ENCODE measurements at places on chromosomes 16 and 17.
A peak's percentile ranks its signal among the peaks of the same experiment; 100 is the strongest.

GRCh38 chr16:24858219-24859041 is 12.7 kb downstream of the SLC5A11 start:
- no peak for DNase-seq

DNA sequence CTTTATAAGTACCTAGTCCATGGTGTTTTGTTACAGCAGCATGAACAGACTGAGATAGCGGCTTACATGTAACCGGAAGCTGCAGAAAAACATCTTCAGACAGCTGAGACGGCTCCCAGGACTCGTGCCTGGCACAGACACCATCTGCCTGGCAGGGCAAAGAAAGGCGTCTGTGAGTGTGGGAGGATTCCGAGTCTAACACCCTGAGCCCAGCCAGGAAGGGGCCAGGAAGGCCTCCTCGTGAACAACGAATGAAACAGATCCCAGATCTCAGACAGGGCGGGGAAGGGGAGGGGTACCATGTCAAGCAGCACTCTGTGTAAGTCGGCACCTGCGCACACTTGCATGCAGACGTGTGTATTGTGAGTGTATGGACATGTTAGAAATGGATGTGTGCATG is 4.4 kb upstream of the CSNK1D start:
- no peak for DNase-seq

- no peak for DNase-seq
Observed at GRCh38 chr16:68230176-68230571, 5.8 kb downstream of the ESRP2 start.

GRCh38 chr17:59365383-59365981 is 34.0 kb downstream of the YPEL2 start:
- no peak for DNase-seq

- no peak for DNase-seq
Observed at GRCh38 chr16:58345574-58346354, 46.5 kb upstream of the GINS3 start.

DNA sequence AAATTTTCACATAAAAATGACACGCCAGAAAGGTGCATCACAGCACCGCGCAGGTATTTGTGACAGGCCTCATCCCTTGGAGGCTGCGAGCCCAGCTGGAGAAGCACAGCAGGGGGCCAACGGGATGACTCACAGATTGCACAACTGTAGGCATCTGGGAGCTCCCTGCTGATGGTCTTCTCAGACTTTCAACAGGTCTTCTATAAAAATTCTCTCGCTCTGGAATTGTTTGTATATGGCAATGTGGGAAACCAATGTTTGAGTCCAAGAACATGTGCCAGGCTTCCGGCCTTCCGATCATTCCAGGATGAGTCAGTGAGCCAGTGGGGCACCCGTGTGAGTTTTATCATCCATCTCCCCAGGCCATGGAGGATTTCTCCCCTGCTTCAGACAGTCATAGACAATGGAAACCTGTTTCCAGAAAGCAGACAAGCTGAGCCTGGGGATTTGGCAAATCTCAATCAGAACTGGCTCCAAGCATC is 24.1 kb upstream of the ADORA2B start:
- no peak for DNase-seq

- DNase-seq, result no peak
Observed at GRCh38 chr17:30224419-30224960, 11.0 kb downstream of the SLC6A4 start.

DNA sequence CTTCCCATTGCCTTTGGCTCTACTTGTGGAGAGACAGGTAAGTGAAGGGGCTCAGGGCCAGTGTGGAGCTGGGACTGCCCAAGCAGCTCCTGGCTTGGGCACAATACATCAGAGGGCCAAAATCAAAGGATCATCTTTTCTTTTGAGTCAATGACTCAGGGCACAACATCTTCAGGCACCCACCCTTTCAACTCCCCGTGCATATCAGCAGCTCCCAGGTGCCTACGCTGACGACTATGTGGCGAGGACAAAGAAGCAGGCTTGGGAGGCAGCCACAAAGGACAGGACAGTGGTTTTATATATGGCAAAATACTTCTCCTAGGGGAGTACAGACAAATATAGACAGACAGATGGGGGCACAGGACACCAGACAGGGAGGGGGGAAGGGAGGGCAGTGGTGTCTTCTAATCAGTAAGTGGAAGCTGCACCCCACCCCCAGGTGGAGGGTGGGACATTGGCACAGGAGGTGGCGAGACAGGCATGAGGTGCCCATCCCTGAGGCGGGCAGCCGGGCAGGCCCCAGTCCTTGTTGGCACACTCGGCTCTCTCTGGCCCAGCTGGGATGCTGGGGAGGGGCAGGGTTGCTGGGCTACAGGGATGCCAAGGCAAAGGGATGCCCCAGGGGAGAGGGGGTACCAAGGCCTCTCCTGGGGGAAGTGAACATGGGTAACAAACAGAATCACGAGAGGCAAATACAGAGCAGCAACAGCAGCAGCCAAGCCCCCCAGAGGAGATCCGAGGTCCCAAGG is 7.7 kb upstream of the ARL5C start:
- no peak for DNase-seq

- DNase-seq, result no peak
Observed at GRCh38 chr16:58205276-58206036, 7.5 kb upstream of the CSNK2A2 start.

DNA sequence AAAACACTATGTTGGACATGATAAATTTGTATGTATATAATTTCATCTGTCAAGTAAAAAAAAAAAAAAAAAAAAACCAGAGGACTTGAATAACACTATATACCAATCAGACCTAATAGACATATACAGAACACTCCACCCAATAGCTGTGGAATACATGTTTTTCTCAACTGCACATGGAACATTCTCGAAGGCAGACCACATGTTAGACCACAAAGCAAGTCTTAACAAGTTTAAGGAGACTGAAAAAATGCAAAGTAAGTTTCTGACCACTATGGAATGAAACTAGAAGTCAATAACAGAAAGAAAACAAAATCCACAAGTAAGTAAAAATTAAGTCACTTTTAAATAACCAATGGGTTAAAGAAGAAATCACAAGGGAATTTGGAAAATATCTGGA is 8.4 kb upstream of the CNTNAP4 start:
- no peak for DNase-seq

DNA sequence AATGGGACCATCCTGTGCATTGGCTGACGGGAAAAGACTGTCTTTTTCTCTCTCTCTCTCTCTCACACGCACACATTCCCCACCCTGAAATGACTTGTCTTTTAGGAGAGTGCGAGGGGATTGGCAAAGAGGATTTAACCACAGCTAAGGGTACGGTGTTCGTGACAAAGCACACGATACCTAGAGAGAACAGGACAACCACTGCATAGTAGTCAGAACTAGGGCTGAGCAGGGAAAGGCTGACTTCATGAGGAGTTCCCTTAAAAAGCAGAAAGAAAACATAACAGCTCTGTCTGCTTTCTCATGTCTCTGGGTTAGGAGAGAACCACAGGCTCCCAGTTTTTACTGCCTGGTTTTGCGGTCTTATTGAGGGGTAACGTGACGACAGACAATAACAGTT is 742.8 kb upstream of the SOX9 start:
- no peak for DNase-seq

DNA sequence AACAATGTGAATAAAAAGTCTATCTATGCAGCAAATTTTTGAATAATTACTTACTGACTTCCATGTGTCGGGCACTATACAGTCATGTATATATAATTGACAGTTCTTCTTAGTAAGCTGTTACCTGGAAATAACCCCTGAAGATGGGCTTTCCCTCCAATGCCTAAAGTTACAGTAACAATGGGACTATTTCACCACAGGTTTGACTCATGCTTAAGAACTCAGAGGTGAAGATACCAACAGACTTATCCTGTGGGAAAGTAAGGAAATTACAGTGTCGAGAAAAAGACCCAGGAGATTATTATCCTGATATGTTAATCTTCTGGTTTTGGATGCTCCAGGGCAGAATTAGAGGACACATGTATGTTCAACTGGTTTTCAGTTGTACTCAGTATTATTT is 601.5 kb upstream of the SOX9 start:
- DNase-seq, result no peak

DNA sequence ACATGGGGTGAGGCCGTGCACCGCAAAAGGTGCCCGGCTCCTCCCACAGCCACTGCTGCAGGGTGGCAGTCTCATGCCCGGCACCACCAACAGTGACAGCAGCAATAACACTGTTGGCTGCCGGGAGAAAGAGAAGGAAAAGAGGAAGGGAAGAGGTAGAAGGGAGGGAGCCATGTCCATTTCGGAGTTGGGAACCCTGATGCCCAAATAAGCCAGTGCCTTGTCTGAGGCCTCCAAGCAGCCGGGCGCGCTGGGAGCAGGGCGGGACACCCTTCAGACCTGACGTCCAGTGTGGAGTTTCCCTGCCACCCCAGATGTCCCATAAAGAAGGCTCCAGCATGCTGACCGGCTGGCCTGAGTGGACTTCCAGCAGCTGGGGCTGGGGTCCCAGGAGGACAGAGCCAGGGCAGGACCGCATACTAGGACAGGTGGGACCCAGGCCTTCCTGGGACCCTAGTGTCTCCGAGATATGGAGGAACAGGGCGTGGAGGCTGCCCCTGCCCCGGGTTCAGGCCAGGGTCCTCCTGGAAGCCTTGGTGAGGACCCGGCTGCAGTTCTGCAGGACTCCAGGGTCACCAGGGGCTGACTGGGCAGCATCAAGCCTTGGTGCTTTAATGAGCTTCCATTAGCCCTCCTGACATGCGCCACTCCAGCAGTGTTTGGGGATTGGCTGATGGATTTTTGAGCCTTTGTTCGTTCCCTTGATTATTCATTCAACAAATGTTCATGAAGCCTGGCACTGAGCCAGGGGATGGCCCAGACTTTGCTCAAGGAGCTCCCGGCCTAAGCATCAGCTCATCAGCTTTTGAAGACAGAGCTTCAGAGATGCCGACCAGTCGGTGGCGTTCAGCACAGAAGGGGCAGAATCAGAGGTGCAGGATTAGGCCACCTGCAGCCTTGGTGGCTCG is 223.6 kb upstream of the CIBAR2 start:
- DNase-seq, result no peak

- no peak for DNase-seq
Observed at GRCh38 chr16:22898874-22899348, 84.9 kb downstream of the HS3ST2 start.

DNA sequence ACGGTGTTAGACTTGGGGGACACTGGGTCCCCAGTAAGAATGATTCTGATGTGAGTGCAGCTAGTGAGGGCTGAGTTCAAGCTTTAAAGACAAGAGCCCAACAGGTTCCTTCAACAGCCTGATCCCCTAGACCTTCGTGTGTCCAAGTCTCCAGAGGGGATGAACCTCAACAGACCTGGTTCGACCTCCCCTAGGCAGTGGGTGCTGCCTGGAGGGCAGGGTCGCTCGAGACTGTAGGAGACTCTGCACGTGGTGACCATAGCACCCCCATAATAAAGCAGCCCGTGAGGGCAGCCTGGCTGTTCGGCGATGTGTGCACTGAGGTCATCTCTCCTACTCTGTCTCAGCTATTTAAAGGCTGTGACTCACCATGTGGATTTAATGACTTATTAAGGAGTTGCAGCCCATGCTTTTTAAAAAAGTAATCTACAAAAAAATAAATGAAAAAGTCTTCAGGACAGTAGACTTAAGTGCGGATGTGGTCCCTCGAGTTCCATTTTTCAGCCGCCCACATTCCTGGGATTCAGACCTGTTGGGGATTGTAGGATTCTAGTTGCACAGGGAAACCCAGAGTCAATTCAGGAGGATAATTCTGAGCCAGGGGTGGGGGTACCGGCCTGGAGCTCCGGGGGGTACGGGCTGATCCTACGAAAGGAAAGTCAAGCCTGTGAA is 23.4 kb upstream of the METRNL start:
- DNase-seq, result peak; percentile 84

GRCh38 chr17:51166987-51167931 is 1.0 kb downstream of the NME2 start:
- no peak for DNase-seq

DNA sequence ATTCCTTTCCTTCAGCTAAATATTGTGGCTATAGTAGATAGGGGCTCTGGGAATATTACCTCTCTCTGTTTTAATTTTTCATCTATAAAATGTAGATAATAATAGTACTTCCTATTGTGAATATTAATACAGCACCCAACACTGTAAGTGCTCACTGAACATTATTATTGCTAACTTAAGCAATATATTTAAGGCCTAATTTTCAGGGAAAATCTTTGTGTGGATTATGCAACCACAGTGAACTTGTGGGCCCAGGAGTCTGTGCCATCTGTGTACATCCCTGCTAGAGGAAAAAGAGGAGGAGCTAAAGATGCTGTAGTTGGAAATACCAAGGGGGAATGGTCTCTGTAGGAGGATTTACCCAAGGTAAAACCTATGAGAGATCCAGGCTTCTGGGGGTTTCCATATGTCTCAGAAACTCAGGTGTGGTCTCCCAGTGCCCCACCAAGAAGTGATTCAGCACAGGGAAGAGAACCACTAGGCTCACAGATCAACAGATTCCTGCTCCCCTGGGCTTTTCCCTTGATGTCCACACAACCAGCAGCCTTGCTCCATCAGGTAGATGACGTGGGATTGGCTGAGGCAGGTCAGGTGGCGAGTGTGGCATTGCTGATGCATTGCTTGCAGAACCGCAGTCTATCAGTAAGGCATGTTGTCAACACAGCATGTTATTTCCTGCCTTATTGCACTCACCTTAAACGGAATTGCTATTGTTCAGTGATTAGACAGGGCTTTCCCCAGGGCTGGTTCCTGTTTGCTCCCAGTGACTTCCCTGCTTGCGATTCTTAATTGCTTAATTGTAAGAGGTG is 1.6 kb upstream of the N4BP1 start:
- DNase-seq, result peak; percentile 96

DNA sequence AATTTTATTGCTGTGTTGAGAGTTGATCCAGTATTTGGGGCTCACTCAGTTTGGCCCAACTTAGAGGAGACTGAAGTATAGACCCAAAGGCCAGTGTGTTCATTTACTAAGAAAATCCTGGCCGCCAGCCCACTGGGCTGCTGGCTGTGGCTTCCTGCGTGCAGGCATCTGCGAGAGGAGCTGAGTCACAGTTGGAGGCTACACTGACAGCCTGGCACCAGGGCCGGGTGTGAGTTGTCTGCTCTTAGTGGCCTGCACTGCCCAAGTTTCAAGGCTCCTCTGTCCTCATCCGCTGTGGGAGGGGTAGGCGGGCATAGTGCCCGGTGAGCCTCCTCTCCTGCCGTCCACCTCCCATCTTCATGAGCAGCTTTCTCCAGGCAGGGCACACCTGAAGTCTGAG is 54.2 kb downstream of the PLD6 start:
- DNase-seq, result no peak

GRCh38 chr16:30478766-30479478 is 6.4 kb downstream of the ITGAL start:
- no peak for DNase-seq

- DNase-seq, result no peak
Observed at GRCh38 chr17:35645923-35646322, 58.8 kb downstream of the AP2B1 start.

DNA sequence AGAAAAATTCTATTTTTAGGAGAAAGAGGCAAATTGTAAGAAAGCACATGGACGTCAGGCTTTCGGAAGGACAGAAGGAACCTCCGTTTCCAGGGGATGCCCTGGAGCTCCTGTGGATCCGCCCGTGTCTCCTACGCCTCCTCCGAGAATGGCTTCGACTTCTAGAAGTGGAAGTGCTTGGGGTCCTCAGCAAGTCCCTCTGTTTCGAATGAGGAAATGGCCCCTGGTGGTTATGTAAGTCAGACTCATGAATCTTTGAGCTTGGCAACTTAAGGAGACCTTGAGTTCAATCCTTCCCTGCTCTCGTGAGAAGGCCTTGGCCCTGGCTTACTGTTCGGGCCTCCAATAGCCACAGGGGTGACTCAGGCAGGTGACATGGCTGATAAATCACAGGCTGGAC is 38.9 kb downstream of the COX4I1 start:
- no peak for DNase-seq
